NCI-H2107 (cell line): ENCODE measurements at places on chromosomes 5 and 9.
A peak's percentile ranks its signal among the peaks of the same experiment; 100 is the strongest.

GRCh38 chr9:105158898-105159297, 85.6 kb upstream of the SLC44A1 start:
- DNase-seq, result no peak

DNA sequence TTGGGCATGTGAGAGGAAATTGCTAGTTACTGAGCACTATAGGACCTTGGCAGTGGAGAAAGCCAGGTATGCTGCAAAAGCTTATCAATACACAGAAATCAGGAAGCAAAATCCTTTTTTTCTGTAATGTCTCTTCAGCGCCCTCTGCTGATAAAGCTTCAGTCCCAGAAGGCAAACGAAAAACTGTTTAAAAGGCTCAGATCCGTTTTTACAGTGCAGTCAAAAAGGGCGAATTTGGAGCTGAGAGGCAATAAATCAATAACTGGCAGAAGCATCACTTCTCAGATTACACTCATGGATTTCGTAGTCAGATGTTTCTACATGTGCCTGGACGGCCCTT, 1.1 kb upstream of the MAN2A1 start:
- peak; percentile 6 for DNase-seq

- DNase-seq, result no peak
These were observed 55.2 kb upstream of the JAK2 start for GRCh38 chr9:4929917-4930316.

- no peak for DNase-seq
These were observed 258.7 kb upstream of the ACTBL2 start for GRCh38 chr5:57741336-57741735.
